NCI-H82 (cell line): ENCODE measurements at places on chromosomes 1 and 21.

GRCh38 chr1:229085291-229085690 is 185.6 kb upstream of the RAB4A start:
- DNase-seq, result no peak

GRCh38 chr1:205811660-205812059 is 1.3 kb downstream of the SLC41A1 start:
- peak; percentile 35 for DNase-seq

- DNase-seq, result peak; percentile 28
Measured at GRCh38 chr1:112712191-112712590, 2.9 kb downstream of the PPM1J start.

- DNase-seq, result no peak
Measured at GRCh38 chr1:44032170-44032790, 1.0 kb upstream of the SLC6A9 start.

GRCh38 chr1:89433421-89433820 is 69.6 kb downstream of the GBP6 start:
- no peak for DNase-seq

DNA sequence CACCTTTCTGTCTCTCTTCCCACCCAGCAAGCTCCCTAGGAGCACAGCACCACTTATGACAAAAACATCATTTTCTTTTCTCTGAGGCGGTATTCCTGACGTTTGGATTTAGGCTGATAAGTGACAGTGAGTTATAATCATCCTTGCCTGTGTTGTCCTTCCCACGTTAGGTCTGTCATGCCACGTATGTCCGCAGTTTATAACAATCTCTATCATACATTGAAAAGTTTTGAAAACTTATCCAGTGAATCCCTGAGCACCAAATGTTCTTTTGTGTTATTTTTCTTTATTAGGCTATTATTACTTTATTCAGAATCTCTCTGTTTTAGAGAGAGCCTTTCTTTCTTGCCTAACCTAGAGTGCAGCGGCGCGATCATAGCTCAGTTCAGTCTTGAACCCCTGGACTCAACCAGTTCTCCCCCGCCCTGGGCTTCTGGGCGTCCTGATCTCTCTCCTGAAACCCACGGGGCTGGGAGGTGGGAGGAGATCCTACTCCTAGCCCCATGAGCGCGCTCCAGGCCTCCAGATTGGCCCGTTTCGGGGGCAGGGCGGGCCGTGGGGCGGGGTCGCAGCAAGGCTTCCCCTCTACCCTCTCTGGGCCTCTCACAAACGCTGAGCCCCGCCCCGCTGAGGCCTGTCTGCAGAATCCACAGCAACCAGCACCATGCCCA is at the start of gene GSTM2:
GSTM2 (plus strand) TSS at position 606 of the 671 bp plus-strand sequence; CDS start at position 665, 59 bp downstream.
- DNase-seq, result peak; percentile 97

DNA sequence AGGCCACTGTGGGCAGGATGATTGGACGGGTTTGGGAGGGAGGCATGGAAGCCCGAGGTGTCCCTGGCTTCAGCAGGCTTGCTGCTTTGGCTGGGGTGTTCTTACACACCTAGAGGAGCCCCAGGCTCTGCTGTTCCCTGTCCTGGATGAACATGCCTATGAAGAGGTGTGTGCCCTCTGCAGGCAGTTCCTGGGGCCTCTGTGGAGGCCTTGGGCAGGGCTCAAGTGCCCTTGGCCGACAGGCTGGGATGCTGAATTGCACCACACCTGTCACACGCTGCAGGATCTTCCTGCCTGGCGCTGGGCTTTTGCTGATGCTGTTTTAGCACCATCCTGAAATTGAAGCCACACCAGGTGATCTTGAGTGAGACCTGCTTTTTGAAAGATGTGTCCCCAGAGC is 415.0 kb upstream of the VAMP3 start:
- DNase-seq, result no peak

DNA sequence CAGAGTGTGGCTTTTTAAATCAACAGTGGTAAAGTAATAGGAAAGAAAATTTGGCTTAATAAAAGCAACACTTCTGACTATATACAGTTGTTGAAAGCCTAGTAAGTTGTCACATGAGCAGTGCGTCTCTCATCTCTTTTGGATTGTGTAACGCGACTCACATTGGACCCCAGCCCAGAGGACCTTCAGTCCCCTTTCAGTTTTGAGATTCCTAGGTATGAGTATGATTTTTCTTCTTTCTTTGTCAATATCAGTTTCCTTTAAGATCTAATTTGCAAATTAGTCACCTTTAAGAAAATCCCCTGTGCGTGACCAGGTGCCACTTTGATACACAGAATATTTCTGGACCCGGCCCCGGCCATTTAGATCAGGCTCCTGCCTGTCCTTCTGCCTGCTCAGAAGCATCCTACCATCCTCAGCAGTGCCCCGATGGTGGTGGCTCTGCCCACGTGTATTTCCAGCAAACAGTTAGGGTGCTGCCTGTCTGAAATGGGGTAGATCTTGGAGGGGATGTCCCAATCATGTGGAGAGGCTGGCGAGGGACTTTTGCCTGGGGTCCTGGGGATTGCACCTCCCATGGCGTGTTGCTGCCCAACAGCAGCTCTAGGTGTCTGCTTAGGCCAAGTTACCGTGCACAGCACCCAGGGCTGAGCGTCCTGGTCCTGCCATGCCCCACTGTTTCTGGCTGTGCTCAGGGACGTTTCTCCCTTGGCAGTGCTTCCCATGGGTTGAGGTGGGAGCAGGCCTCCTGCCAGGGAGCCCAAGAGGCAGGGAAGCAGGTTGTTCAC is 21.1 kb downstream of the SNAP47 start:
- no peak for DNase-seq

- DNase-seq, result no peak
Measured at GRCh38 chr1:116243333-116244054, 129.6 kb upstream of the ATP1A1 start.

DNA sequence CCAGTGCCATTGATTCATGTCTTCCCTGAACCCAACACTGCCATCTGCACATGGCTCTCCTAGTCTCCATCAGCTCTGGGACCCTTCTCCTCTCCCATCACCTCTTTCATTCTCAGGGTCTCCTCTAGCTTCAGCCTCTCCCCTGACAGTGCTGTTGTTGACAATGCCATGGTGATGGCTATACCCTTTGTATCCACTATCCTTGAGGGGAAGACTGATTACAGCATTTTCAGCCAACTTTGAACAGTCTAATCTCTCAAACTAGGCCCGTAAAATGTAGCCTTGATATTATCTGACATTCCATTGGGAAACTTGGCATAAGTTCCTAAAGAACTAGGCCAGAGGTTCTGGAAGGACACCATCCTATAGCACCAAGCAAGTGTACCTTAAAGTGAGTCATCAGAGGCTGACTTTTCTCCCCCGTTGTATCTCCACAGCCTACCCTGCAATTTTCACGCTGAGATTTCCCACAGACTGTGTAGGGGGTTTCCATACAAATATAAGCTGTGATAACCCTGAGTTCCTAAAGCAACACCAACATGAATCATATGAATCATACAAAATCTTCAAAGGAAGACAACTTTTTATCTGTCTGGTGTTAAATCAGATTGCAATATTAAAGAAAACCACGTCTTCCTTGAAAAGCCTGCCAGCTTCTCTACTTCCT is 5.8 kb downstream of the HAO2 start:
- no peak for DNase-seq

- no peak for DNase-seq
Measured at GRCh38 chr1:20726932-20727745, 5.4 kb downstream of the SH2D5 start.

DNA sequence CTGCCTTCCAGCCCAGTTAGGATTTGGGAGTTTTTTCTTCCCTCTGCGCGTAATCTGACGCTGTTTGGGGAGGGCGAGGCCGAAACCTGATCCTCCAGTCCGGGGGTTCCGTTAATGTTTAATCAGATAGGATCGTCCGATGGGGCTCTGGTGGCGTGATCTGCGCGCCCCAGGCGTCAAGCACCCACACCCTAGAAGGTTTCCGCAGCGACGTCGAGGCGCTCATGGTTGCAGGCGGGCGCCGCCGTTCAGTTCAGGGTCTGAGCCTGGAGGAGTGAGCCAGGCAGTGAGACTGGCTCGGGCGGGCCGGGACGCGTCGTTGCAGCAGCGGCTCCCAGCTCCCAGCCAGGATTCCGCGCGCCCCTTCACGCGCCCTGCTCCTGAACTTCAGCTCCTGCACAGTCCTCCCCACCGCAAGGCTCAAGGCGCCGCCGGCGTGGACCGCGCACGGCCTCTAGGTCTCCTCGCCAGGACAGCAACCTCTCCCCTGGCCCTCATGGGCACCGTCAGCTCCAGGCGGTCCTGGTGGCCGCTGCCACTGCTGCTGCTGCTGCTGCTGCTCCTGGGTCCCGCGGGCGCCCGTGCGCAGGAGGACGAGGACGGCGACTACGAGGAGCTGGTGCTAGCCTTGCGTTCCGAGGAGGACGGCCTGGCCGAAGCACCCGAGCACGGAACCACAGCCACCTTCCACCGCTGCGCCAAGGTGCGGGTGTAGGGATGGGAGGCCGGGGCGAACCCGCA is at the start of gene PCSK9:
PCSK9 (plus strand) TSS at position 207 of the 741 bp plus-strand sequence; CDS start at position 497, 290 bp downstream.
- no peak for DNase-seq

GRCh38 chr1:59214248-59215208 is 82.4 kb upstream of the FGGY start:
- no peak for DNase-seq

DNA sequence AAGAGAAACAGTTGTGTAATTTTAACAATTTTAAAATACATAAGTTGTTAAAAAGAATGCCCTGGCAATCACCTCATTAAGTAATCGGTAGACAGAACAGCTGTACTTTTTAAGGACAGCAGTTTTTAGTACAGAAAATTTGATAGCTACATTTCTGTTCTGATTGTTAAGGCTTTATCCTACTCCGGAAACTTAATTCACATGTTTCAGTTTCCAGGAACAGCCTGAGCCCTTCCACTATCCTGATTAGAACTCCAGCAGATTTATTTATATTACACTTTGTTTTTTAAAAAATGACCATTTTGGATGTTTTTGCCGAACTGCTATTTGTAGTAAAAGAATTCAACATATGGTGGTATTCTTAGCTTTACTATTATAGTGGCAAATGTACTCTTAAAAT is 8.7 kb downstream of the PRRC2C start:
- no peak for DNase-seq

DNA sequence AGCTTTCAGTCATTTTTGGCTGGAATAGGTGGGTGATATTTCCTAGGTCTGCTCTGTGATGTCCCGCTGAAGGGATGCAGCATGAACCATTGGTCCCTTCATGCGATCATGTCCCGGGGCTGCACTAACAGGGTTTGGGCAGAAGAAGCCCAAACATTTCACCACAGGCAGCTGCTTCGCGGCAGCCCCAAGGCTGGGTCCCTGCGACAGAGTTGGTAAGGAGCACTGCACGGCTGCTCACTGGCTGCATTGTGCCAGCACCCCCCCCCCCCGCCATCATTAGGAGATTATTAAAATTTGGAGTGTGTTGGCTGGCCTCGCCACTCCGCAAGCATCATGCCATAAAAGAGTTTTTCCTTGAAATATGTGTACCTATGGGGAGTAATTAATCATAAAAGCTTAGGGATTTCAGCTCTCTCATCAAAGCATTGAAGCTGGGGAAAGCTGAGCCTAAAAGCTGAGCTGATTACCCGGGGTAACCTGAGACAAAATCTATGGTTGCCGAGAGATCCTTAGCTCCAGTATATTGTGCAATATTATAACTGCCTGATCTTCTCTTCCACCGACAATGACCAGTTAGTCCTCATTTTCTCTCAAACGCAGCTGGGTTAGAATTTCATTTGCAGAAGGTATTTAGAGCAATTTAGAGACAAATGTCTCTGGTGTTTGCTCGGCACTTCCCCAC is 62.5 kb downstream of the PEX14 start:
- peak; percentile 93 for DNase-seq

DNA sequence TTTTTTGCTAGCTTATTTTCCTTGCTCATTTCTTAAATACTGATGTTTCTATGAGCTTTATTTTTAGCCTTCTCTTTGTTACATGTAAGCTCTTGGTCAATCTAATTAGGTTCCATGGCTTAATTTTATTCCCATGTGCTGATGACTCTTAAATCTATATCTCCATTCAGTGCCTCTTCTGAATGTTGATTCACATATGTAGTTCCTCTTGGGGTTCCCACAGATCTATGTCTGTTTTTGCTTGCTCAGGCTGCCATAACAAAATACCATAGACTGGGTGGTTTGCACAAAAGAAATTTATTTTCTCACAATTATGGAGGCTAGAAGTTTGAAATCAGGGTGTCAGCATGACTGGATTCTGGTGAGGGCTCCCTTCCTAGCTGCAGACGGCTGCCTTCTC is 58.3 kb upstream of the PLA2G4A start:
- peak; percentile 64 for DNase-seq

- DNase-seq, result no peak
Measured at GRCh38 chr1:114015075-114015474, 35.8 kb downstream of the OLFML3 start.

GRCh38 chr1:56149761-56150160 is 429.6 kb downstream of the PLPP3 start:
- no peak for DNase-seq

- DNase-seq, result no peak
Measured at GRCh38 chr1:221182791-221183533, 303.7 kb downstream of the HLX start.

DNA sequence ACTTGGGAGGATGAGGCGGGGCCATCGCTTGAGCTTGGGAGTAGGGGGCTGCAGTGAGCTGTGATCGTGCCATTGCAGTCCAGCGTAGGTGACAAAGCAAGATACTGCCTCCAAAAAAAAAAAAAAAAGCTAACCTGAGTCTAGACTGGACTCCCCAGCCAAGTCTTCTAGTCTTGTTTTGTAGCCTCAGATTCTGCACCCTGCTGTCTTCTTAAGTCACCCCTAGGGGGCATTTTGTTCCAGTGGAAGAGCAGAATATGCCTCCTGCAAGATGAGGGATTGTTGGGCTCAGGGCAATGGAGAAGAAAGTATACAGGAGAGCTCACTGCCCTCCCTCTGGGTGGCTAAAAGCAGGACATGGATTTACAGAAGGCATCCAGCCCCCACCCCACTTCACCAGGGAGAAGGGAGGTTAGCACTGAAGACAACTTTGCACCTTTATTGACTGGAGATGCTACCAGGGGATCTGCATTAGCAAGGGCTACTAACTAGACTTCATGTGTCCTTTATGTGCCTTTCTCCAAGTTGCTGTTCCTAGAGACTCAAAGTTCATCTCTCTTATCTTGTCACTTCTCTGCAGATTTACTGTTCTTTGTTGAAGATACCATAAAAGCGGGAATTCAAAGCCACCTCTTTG is 15.3 kb upstream of the RNF187 start:
- DNase-seq, result peak; percentile 80

GRCh38 chr1:198330982-198331615 is 174.3 kb downstream of the NEK7 start:
- no peak for DNase-seq

- no peak for DNase-seq
Measured at GRCh38 chr21:29077651-29078090, 4.2 kb upstream of the CCT8 start.

GRCh38 chr1:197351821-197352440 is 83.9 kb downstream of the CRB1 start:
- DNase-seq, result no peak

- peak; percentile 80 for DNase-seq
Measured at GRCh38 chr1:146012703-146013558, 8.6 kb downstream of the HJV start.

DNA sequence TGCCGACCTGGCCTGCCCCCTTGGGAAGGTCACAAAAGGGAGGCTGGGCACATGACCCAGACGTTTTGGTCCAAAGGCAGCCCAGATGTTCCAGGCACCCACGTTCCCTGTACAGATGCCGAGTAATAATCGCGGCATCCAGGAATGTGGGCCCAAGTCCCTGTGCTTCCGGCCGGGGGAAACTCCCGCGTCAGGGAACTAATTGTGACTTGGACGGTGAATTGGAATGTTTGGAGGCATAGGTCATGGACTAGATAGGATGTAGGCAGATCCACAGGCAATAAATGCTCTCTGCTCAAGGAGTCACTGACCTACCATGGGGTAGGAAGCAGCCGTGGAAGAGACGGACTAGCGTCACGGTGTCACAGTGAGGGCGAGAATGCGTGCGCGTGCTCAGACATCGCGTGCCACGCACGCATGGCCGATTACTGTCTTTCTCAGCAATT is 178.4 kb downstream of the DUSP10 start:
- no peak for DNase-seq
